ENCODE measurements at places on chromosomes 13 and 19.

- no peak for DNase-seq
These were observed 25.8 kb downstream of the ABCC4 start for GRCh38 chr13:95275322-95276036.

- DNase-seq, result no peak
These were observed 16.7 kb downstream of the TBC1D4 start for GRCh38 chr13:75465236-75465635.

GRCh38 chr19:41407271-41407670, 9.7 kb downstream of the BCKDHA start:
- DNase-seq, result no peak

DNA sequence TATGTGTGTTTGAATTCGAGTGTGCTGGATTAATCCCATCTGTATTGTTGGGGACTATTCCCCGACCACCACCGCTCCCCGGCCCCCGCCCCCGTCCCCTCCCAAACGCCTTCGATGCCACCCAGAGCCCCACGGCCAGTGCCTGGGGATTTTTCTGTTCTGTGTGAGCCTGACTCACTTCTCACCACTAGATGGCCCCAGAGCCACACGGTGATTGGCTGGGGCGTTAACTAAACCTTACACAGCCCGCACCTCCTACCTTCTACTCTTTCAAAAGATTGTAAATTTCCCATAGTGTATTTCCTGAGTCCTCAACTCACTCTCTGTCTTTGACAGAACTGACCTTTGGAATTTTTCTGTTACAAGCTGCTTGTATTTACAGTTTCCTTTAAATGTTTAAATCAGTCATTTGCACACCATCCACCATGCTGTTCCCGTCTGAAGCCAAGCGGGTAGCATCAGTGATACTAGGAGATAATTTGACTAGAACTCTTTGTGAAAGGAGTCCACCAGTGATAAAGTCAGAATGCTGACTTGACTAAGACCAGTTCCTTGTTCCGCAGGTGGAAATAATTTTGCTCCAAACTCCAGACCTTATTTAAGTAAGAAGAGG, 61.4 kb downstream of the RFX2 start:
- DNase-seq, result peak; percentile 60

DNA sequence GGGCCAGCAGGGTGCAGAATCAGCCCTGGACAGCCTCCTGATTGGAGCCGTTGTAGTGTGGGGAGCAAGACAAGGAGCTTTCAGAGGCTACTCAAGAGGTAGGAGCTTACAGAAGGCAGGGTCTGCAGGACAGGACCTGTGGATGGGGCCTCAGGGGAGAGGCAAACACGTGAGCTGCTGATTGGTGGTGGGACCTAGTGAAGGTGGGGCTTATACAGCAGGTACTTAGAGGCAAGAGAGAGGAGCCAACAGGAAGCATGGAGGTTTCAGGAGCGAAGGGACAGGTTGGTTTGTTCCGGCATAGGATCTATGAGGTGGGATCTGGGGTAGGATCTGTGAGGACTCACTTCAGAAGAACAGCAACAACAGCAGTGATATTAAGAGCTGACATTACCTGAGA, 32.4 kb downstream of the ZSWIM4 start:
- no peak for DNase-seq

GRCh38 chr13:72258340-72258981, 391.5 kb upstream of the DACH1 start:
- DNase-seq, result no peak

DNA sequence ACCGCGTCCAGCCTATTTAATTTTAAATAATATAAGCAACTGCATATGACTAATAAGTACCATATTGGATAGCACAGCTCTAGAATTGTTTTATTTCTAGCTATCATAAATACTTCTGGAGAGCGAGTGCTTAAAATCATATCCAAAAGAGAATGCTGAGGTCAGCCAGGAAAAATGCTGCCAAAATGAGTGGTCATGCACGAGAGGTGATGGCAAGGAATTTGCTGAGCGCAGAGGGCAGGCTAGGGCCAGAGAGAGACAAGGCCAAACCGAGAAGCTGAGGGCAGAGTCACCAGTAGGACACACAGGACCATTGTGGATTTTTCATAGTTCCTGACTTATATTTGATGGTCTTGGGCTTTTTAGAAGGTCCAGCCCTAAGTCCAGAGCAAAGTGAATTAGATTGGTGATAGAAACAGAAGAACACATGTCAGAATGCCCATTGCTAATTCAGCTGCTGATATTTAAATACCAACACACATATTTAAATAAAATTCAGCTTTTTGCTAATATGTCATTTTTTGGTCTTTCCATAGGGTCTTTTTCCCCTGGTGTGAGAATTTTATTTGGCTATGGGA, 33.6 kb upstream of the UBL3 start:
- no peak for DNase-seq

DNA sequence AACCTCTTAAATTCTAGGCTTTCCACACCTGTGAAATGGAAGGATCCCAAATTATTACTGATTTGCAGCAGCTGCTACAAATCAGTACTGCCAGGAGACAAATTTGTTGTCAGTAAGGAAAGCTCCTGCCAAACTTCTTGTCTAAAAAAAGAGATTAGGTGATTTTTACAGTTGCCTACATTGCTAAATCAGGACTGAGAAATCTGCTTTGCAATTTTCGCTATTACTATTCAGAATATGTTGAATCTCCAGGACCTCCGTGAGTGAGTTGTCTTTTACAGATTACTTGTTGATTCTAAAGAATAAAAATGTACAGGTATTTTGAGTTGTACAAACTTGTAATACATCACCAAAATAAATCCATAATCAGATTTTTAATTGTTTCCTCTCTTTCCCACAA, 1815.9 kb downstream of the PCDH9 start:
- DNase-seq, result no peak

- DNase-seq, result no peak
These were observed 15.0 kb downstream of the MBD3L2B start for GRCh38 chr19:7006135-7006704.

DNA sequence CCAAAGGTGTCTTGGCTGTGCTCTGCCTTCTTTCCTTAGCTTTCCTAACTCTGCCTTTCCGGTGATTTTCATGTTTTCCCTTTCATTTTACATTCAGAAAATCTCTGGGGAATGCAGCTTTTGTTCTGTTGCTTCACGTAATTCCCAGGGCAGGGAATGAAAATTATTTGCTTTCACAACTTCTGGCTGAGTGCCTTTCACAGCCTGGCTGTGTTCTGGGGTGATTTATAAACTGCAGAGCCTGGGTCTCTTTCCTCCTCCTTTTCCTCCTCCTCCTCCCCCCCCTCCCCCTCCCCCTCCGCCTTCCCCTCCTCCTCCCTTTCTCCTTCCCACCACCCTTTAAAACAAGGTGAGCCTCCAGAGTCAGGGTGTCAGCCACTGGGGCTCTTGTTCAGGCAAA, 84.3 kb downstream of the RNASEH2B start:
- DNase-seq, result no peak

- DNase-seq, result no peak
These were observed 8.9 kb downstream of the PCCA start for GRCh38 chr13:100097821-100098220.

DNA sequence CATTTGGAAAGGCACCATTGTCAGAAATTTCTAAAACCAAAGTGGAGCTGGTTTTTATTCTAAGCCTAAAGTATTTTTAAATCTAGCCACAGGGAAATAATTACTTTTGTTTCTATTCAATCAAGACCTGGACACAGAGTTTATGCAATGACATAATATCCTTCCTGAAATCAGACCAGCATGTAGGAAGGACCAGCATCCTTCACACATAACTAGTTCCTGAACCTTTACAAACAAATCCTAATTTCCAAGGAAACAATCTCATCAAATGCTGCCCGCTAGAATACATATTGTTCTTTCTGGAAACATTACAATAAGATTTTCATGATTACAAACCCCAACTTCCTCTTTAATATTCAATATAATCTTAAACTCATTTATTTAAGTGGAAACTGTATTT, 1.5 kb downstream of the STARD13 start:
- DNase-seq, result no peak

- no peak for DNase-seq
These were observed 321.1 kb upstream of the EDNRB start for GRCh38 chr13:78239714-78240113.

DNA sequence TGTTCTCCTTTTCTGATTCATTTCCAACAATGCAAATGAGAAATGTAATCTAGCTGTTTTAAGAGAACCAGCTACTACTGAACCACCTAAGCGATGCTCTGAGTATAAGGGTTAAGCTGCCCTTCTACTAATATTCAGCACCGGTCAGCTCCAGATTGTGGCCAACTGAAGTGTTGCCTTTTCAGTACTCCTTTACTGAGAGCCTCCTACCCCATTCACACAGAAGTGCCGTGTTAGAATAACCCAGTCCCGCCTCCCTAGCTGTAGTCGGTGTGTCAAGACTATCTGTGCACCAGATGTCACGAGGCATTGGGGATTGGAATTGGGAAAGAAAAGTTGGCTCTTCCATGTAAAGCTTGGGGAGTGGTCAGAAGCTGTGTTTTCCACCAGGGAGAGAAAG, 45.4 kb downstream of the FAM124A start:
- no peak for DNase-seq

- DNase-seq, result no peak
These were observed 7.8 kb downstream of the DLL3 start for GRCh38 chr19:39506598-39506943.

GRCh38 chr13:100098445-100099116, 9.7 kb downstream of the PCCA start:
- DNase-seq, result no peak

DNA sequence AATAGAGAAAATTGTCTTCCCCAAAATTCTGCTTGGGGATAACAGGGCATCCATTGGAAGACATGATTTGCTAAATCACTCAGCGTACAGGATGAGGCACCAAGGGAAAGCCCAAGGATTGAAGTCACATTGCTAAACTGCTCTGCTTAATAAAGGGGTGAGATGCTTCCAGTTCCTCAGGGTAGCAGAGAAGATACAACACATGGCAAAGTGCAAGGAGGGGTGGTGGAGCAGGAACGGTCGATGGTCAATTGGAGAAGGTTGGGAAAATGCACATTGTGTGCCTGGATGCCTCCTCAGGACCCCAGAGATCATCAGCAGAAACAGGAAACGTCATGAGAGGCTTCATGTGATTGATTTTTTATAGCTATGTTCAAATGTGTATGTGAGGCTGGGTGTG, 116.3 kb upstream of the SOX1 start:
- DNase-seq, result no peak

DNA sequence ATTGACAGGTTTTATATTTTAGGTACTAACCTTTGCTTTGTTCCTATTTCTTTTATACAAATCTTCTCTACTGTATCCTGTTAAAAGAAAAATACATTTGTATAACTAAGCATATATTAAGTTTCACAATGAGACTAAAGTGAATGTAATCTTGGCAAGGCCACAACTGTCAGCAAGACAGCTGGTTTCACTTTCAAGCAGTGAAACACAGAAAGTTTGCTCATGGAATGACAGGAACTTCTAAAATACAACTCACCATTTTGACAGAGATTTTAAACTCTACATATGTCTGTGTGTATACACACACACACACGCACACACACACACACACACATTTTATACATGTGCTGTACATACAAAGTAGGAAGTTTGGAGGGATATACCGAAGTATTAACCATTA, 53.3 kb downstream of the PARP4 start:
- no peak for DNase-seq

DNA sequence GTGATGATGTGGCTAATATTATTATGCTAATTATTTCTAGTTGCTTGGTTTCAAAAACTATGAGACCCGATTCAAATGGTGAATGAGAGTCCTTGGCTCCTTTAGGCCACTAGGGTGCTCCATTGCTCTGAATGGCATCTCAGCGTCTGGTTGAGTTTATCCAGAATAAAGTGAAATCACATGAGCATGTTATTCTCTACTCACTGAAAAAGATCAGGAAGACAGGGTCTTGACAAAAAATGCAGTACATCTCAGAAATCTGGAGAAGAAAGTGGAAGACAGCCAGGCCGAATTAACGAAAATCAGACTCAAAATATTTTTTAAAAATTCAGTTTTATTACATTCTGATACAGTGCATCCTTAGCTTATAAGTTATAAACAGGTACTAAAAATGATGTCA, 516.2 kb downstream of the MYO16 start:
- DNase-seq, result no peak

- no peak for DNase-seq
These were observed 334 bp upstream of the ANGPTL6 start for GRCh38 chr19:10102787-10103236.

All from activated effector memory CD4-positive, alpha-beta T cell treated with Interleukin-2 at 50 U/mL for 16 hours (primary cell).